Fibroblast of the aortic adventitia (primary cell): ENCODE measurements at places on chromosomes 5 and 9. TPM values are rescaled to one million over a fixed set of nuclear protein-coding genes. Genes with fewer than 3 reads are reported as not detected.

GRCh38 chr9:86405086-86405491, 50.9 kb upstream of the TUT7 start:
- no peak for DNase-seq

The CAAP1 gene
- total RNA-seq: 19.0 and 50.9 TPM in 2 replicates

The TMEM252 gene
- total RNA-seq: not detected in 2 replicates

The SLC4A9 gene
- not detected in 2 replicates for total RNA-seq

DNA sequence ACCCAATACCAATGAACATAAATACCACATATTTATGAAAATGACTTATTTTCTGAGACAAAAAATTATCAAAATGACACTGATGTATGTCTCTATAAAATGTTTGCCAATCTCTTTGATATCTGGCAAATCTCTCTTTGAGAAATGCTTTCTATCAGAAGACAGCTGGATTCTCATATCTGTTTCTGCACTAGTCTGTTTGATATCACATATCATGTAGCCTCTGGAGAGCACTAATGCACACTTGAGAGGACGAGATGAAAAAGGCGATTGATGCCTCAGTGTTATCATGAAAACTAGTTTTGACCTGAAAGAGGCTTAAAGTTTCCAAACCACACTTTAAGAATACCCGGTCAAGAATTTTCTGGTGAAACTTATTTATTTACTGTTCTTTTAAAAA, 29.1 kb upstream of the ANKRD55 start:
- no peak for DNase-seq

The PCDHA12 gene
- total RNA-seq: 0.09 and 0.33 TPM in 2 replicates
